ENCODE measurements at places on chromosomes 13 and 19.

- peak; percentile 51 for DNase-seq
Observed at GRCh38 chr19:40139533-40140287, 49.0 kb upstream of the ZNF780A start.

DNA sequence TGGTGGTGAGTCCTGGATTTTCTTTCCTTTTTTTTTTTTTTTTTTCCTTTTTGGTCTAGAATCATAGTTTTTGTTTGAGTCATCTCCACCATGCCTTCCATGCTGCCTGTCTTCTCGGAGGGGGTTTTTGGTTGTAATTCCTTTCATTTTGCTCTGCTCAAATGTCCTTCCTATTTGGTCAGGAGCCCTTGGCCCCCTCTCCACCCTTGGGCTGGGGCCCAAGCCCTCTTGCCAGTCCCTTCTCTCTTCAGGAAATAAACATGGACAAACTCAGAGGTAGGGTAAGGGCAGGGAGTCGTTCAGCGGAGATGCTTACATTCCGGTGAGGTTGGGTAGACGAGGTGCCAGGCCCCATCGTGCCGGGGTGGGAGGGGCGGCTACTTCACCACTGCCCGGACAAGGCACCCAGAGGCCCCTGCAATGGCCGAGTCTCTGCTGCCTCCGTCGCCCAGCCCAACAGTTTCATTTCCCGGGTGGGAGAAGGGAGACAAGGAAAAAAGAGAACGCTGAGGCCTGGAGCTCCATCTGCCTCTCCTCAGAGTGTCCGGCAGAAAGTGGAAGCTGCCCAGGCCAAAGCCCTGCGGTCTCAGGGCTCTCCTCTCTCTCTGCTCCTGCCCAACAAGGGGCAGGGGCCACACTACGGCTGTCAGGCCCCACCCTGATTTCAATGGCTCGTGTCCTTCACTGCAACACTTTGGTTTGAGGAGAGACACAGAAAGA, 12.7 kb downstream of the ZNF574 start:
- DNase-seq: no peak

DNA sequence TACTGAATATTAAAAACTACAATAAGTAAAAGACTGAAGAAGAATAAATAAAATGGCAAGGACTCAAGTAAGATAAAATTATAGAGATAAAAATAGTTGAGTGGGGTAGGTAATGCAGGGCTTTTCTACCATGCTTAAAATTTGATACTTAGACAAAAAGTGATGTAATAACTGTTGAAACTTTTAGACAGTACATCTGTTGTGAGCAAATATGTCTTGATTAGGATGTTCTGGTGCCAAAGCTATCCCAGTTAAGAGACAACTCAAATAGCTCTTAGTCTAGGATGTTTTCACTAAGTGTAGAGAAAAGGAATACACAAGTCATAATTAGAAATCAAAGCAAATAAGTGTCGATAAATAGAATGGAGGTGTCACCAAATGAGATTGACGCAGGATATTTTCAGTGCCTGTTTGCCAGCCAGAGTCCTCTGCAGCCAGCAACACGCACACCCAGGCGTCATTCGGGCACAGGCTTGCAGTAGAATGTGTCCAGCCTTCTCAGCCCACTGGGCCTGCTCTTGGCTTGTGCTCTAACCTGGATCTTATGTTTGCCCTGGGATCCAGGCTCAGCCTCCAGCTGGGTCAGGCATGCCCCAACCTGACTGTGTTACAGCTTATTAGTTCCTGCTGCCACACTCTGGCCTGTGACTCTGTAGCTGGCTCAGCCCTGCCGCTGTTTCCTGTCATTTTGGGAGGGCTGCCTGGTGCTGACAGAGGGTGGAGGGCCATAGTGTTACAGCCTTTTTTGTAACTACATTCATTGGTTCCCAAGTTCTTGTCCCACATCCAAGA, 766.2 kb downstream of the PCDH17 start:
- no peak for DNase-seq

- DNase-seq: no peak
Observed at GRCh38 chr19:35909684-35910035, 1.6 kb upstream of the TYROBP start.

DNA sequence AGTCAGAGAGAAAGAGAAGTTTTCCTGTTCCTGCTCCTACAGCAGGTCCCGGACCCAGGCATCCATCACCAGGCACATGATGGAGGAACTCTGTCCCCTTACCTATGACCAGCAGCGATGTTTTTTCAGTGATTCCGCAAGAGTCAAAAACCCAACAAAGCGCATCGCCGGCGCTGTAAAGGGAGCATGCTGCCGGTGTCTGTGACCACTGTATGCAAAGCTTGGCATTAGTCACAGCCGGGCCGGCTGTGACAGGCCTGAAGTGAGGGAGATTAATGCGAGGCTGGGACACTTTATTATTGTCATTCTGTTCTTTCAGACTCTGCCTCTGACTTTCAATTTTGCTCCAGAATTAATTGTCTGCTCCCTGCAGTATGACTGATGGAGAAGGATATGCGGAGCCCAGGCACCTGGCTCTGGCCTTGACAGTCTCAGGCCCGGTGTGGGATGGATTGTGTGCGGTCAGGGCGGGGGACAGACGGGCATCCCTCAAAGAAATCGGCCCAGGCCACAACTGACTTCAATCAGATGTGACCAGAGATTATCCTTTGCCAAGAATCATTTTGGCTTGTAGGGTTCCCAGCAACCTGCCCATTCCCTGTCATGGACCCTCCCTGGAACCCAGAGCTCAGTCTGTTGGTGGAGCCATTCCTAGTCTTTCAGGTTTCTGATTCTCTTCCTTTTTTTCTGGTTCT, 462.0 kb upstream of the ZNF507 start:
- DNase-seq: no peak

DNA sequence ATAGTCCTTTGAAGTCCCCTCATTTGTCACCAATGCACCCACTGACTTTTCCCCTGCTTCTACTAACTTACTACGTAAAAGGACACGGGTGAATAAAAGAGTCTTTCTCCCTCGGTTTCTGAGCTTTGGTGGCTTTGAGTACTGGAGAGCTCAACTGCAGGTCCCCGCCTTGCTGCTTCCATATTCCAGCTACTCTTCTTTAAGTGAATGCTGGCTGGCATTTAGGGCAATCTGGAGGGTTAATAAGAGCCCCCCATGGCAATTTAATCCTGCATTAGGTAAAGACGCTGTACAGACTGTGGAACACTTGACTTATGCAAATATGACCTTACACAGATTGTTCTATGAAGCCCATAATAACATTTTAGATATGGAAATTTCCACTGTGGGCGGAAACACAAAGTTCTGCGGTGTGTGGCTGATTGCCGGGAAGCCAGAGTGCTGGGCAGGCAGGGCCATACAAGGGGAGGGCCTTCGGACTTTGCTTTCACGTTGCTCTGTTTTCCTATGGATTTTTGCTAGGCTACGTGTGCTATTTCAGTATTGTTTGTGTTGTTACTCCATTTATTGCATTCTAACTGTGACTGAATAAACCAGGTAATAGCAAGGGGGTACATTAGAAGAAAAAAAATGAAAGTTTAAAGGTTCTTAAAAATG, 97.5 kb downstream of the SLC10A2 start:
- no peak for DNase-seq

GRCh38 chr19:57665261-57665806, 3.4 kb upstream of the ZSCAN4 start:
- DNase-seq: no peak

- DNase-seq: no peak
Observed at GRCh38 chr13:88369866-88370265, 698.7 kb downstream of the SLITRK5 start.

DNA sequence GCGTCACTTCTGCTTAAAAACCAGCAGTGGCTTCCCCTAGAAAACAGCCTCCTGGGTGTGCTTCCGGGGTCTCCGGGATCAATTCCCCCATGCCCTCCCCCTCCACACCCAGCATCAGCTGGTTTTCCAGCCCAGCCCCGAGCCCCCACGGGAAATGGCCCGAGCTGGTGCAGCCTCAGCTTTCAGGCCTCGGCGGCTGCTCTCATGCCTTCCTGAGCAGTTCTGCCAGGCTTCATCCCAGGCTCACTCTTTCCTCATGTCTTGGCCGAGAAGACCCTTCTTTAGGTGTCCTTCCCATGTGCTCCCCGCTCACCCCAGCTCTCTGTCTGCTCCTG, 103.1 kb upstream of the RNF113B start:
- no peak for DNase-seq

DNA sequence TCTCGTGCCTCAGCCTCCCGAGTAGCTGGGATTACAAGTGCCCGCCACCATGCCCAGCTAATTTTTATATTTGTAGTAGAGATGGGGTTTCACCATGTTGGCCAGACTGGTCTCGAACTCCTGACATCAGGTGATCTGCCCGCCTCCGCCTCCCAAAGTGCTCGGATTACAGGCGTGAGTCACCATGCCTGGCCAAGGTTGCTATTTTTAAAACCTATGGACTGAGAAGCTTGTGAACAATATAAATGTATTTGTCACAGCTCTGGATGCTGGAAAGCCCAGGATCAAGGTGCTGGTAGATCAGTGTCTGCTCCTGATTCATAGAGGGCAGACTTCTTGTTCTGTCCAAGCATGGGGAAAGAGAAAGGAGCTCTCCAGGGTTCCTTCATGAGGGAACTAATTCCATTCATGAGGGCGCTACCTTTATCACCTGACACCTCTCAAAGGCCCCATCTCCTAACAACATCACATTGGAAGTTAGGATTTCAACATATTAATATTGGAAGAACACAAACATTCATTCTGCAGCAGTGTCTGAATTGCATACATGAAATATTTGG, 16.1 kb downstream of the CARD8 start:
- no peak for DNase-seq

DNA sequence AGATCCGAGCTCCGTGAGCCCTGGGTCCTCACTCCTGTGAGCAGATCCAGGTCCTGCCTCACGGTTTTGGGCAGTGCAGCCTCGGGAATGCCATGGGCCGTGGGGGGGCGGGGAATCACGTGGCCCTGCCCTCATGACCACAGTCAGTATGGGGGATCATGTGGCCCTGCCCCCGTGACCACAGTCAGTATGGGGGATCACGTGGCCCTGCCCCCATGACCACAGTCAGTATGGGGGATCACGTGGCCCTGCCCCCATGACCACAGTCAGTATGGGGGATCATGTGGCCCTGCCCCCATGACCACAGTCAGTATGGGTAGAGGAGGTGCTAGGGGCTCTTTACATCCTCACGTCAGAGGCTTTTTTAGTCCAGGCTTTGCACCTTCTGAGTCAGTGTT, 64.3 kb upstream of the F7 start:
- no peak for DNase-seq

DNA sequence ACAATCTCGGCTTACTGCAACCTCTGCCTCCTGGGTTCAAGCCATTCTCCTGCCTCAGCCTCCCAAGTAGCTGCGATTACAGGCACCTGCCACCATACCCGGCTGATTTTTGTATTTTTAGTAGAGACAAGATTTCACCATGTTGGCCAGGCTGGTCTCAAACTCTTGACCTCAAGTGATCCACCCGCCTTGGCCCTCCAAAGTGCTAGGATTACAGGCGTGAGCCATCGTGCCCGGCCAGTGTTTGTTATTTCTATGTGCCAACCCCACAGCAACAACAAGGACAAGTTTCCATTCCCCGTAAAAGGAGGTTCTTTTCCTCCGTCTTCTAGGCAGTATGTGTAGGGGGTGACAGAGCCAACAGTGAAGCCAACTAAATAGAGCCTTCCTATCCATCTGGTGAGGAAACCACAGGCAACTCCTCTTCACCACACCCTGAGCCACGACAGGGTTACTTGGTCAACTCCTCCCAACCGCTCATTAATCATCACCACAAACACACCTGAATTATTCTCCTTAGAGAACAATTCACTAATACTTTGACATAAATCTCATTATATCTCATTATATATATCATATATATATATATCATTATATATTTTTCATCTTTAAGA, 25.5 kb downstream of the FOXO1 start:
- no peak for DNase-seq

DNA sequence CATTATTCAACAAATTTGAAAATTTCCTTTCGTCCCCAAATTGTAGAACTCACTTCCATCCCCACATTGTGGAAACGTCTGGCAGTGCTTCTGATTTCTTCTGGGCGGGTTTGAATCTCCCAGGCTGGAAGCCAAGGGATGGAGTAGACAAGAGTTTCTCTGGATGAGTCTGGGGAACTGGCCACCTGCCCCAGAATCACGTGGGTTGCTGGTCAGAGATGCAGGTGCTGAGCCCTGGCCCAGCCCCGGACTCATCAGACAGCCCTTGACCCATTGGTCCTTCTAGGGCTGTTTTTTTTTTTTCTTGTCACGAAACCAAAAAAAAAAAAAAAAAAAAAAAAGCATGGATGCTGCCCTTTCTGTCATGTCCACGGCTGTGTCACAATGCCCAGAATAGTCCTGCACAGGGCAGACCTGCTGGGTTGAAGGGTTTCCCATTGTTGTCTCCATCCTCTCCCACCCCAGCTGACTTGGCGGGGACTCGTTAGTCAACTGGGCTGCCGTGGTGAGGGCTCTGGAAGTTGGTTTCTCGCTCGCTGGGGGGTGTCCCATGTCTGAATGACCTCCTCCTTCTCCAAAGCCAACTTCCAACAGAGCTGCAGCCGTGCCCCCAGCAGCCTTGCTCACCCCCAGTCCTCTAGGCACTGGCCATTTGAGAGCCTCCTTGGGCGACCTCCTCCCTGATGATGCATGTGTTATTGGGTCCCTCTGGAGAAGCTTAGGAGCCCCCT, 12.8 kb downstream of the CHST8 start:
- no peak for DNase-seq

- DNase-seq: no peak
Observed at GRCh38 chr19:38727868-38728660, 16.2 kb downstream of the CAPN12 start.

GRCh38 chr19:32017176-32017953, 328.0 kb upstream of the ZNF507 start:
- DNase-seq: no peak

DNA sequence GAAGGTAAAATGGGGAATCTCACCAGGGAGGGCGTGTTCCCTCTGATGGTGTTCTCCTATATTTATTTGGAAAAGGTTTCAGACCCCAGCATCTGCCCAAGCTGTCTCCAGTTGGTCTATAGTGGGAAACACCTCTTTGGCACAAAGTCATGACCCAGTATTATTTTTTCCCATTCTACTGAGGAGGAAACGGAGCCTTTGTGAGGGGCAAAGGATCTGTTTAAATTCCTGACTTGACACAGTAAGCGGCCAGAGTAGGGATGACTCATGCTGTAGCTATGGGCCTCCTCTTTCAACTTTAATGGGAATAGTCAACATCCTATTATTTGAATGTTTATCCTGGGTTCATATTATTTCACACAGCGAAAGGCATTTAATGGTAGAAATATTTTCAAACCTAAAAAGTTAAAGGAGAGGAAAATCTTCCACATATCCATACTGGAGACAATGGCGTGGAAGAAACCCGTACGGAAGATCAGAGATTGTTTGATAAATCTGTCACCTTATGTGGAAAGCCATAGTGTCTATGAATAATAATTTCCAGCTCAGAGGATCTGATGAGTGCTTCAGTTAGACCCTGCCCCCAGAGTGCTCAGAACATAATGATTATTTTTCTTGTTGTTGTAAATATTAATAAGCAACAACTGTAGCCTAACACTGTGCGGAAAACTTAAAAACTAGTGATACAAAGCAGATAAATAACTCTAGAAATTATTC, 126.0 kb downstream of the FOXO1 start:
- no peak for DNase-seq

GRCh38 chr19:32819419-32820400, 49.9 kb downstream of the SLC7A9 start:
- DNase-seq: no peak
